ENCODE measurements at places on chromosomes 5 and 9.

DNA sequence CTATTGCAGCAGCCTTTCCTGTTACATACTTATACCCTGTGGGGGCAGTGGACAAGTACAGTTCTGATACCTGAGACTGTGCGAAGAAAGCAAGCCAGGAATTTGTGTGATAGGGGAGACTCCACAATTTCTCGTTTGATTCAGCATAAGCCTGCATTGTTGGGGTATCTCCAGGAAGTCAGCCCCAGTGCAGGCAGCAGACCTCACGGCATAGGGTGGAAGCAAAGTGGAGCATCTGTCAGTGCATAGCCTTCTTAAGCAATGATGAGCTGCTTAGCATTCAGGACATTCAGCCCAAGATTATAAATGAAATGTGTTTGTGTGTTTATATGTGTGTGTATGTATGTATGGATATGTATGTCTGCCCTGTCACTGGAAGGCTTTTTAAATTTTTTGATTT is 157.0 kb downstream of the SH3GL2 start:
- DNase-seq = no peak

GRCh38 chr5:176355400-176356178 is 6.0 kb downstream of the KIAA1191 start:
- DNase-seq = no peak

- no peak for DNase-seq
These were observed 284.5 kb upstream of the VLDLR start for GRCh38 chr9:2337131-2337530.

DNA sequence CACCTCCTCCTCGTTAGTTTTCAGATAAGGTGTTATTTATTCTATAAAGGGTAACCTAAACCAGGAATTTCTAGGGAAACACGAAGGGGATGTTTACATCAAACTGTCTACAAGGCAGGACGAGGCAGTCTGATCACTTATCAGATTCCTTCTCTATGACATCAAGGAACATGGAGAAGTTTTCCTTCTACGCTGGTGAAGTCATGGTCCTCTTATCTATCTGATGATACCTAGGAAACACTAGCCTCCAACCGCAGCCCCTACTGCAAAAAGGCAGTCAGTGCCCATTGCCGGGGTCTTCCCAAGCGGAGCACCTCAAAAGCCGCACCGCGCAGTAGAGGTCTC is 1.5 kb downstream of the MPDZ start:
- DNase-seq = no peak

DNA sequence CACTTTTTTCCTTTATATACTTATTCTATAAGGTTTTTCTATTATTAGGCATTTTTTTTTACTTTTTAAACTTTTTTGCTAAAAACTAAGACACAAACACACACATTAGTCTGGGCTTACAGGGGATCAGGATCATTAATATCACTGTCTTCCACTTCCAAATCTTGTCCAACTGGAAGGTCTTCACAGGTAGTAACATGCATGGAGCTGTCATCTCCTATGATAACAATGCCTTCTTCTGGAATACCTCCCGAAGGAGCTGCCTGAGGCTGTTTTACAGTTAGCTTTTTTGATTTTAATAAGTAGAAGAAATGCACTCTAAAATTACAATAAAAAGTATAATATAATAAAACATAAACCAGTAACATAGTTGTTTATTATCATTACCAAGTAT is 345.5 kb upstream of the PTGER4 start:
- DNase-seq = no peak

DNA sequence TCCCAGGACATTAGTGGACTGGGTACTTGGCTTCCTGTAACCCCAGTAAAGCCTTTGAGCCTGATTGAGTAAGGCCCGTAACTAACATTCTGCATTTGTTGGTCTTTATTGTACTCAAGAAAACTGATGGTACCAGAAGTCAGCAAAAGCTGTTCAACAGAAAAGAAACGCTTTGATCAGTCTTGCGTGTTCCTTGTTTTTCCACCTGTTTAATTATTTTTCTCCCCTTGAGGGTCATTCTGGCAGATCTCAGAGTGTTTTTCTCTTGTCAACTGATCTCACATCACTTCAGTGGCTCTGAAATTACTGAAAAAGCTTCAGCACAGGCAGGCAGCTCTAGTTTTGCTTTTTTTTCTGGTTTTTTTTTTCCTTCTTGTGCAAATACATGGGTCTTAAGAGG is 6.1 kb upstream of the TMEM268 start:
- DNase-seq = no peak

- DNase-seq = no peak
These were observed 180.1 kb upstream of the MVB12B start for GRCh38 chr9:126146254-126147145.

GRCh38 chr5:154276973-154277331 is 86.4 kb downstream of the GALNT10 start:
- no peak for DNase-seq

GRCh38 chr5:169567079-169567478 is 16.5 kb upstream of the SPDL1 start:
- no peak for DNase-seq

DNA sequence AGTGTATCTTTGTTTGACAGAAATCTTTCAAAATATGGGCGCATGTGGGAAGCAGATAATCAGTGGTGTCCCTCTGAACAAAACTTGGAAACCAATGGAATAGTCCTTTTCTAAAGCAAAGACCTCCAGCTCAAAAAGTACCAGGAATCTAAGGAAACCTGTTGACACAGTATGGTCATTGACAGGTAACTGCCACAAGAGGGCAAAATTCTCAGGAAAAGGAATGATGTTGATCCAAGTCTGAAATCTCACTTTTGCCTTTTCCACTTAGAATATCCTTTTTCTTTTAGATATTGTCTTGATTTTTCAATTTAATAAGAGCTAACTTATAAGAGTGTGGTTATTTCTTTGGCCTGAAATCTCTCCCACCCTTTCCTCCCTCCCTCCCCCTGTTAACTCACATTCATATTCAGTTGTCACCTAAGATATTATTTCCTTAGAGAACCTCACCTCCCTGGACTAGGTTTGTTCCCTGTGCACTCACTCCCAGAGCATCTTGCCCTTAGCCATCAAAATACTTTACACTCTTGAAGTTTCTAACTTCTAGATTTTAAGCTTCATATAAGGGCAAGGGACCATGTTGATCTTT is 59.0 kb upstream of the BARX1 start:
- peak; percentile 13 for DNase-seq

GRCh38 chr5:13957032-13957645 is 12.7 kb upstream of the DNAH5 start:
- no peak for DNase-seq

DNA sequence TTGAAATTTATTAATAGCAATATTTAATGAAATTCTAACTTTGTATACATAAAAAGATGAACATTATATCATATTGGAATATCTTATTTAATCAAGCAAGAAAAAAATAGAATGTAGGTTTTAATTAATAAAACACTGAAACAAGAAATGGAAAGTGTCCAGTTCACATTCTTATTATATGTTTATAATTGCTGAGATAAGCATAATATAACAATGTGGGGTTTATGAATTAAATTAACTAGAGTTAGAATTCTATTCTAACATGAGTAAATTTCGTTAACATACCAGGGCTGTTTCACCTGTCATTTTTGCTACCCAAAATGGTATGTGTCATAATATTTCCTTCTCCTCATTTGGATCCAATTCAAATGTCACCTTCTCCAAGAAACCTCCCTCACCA is 12.3 kb downstream of the CDH9 start:
- DNase-seq = no peak

GRCh38 chr5:9468060-9468388 is 77.9 kb downstream of the SEMA5A start:
- no peak for DNase-seq

DNA sequence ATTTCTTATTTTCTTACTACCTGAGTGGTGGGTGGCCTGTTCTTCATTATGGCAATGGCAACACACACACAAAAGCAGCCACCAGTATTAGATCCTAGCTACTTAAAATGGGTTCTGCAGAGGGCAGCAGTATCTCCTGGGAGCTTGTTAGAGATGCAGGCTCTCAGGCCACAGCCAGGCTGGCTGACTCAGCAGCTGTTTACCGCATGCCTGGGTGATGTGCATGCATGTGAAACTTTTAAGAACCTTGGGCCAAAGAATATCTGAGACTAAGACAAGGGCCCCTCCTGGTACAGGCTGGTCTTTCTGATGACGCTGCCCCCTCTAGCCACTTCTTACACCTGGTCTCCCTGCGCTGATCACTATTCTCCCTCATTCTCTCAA is 399.0 kb downstream of the MED10 start:
- no peak for DNase-seq

DNA sequence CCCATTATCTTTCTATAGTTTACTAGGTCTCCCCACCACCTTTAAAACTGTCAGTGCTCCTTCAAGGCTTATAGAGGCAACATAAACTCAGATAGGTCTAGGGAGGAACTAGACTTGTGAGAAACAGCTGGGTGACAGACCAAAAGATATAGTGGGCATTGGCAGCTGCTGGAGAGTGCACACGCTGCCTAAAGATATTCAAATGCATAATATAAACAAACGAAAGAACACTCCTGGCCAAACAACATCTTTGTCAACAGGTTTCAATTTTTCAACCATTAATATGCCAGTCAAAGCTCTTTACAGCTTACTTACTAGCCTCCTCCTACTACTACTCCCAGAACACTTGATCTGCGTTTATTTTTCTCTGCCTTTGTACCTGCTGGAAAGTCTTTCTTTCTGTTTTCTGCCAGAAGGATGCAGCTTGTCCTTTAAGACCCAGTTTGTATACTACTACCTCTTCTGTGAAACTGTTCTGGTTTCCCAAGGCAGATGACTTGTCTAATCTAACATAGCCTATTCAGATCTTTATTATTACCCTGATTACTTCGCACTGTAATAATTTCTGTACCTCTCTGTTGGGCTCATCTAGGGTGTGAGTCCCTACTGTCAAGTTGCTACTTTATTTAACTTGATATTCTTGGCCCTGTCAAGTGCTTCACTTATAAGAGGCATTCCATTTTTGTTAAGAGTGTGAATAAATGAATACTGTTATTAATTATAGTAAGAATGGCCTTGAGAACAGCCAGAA is 14.3 kb downstream of the KDM3B start:
- no peak for DNase-seq

GRCh38 chr5:10756549-10756948 is 4.5 kb downstream of the DAP start:
- DNase-seq = no peak

- DNase-seq = peak; percentile 77
These were observed 8.7 kb downstream of the CCL21 start for GRCh38 chr9:34701023-34701768.

DNA sequence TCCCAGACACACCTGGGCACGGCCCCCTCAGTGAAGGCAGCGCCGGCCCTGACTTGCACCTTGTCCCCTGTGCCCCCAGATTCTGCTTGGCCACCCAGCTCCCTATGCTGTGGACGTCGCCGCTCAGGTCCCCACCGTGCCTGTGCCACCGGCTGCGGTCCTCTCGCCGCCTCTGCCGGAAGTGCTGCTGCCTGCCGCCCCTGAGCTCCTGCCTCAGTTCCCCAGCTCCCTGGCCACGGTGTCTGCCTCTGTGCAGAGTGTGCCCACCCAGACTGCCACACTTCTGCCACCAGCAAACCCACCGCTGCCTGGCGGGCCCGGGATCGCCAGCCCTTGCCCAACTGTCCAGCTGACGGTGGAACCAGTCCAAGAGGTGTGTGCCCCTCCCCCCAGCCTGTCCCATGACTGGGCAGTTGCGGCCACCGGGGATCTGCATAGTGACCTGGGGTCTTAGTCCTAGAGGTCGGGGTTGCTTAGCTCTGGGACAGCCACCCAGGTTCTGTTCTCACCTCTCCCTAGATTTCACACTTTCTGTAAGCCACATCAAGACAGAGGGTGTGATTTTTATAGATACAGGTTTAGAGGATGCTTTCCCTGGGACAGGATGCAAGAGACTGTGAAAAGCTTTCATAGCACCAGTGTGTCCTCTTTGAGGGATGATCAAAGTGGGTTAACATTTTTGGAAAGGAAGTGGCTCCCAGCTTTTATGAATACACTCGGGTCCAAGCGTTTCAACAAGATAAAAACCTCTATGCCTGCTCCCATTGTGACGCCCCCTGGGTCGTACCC is 78.0 kb downstream of the WNK2 start:
- no peak for DNase-seq

DNA sequence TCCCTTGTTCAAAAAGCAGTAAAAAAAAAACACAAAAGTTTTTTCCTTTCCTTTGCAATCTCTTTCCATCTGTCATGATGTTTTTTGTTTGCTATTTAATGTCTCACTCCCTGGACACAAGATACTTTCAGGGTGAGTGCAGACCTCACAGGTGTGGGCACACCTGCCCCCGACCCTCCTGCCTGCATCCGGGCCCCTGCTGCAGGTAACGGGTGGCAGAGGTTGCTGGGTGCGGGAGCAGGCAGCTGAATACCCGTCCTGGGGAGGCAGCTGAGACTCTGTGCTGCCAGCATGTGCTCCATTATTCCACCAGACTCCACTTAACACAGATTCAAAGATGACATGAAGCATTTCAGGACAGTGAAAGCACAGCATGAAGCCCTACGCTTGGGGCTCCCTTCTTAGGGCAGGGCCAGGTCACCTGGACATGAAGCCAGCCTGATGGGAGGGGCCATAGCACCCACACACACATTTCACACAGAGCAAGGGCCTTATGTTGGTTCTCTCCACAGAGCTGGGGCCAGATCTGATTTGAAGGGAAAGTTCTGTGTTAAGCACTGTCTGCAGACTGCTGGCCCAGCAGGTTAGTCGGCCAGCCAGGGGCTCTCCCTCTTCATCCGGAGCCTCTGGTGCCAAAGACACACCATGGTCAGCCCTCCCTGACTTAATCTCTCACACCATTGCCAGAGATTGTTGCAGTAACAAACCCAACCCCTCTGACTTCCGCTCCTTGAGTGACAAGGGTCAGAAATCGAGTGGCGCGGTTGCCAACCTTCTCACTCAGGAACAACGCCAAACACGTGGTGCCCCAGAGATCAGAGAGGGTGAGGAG is 13.0 kb downstream of the NEK6 start:
- DNase-seq = no peak

DNA sequence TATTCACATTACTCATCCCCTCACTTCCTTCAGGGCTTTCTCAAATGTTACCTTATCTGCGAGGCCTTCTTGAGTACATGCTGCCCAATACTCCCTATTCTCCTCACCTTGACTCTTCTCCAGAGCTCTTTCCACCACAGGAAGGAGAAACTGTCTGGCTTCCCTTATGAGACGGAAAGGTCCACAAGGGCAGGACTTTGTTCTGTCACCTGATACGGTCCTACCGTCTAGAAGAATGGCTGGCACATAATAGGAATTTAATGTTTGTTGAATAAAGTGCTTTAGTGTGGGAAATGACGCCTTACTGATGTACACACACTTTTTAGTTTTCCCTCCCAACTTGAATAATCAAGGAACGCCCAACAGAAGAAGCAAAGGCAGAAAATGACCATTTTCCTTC is 52.5 kb downstream of the PFDN1 start:
- DNase-seq = no peak

GRCh38 chr5:6711409-6712141 is 1.7 kb upstream of the TENT4A start:
- no peak for DNase-seq

Data from CD4-positive, alpha-beta T cell treated with Interleukin-15 for 4 hours (primary cell).